ENCODE measurements at places on chromosomes 1 and 21.

- DNase-seq = no peak
Observed at GRCh38 chr1:184352776-184353175, 34.1 kb upstream of the C1orf21 start.

GRCh38 chr1:99726818-99727217 is 39.6 kb downstream of the FRRS1 start:
- no peak for DNase-seq

- no peak for DNase-seq
Observed at GRCh38 chr1:13950637-13951036, 250.6 kb downstream of the PRDM2 start.

DNA sequence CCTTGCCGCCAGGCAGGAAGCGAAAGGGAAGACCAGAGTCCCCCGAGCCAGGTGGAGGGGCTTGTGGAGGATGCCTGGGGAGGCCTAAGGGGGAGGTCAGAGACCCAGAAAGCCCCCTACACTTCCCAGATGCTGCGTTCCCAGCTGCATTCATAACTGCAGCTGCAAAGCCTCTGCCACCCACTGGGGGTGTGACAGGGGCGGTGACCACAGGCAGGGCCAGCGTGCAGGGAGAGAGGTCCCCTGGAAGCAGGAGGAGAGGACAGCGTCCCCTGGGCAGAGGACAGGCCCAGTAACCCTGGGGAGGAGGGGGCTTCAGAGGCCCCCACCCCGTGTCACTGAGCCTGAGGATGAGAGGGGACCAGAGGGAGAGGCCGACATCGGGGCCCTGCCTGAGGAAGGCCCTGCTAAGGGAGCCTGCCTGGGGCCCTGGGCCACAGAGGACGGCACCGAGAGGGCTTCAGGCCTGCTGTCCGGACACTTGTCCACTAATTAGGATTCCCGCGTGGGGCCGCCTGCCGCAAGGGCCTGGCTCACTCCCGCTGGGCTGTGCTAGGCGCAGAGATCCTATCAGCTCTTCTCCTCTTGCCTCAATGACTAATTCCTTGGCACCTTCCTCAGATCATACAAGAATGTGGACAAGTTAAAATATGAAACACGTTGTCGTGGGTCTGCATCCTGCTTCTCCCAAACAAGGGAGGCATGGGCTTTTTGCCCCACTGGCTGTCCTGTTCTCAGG is 49.1 kb upstream of the CCDC27 start:
- peak; percentile 12 for DNase-seq

GRCh38 chr21:36636016-36636415 is 62.9 kb upstream of the SIM2 start:
- DNase-seq = no peak

- DNase-seq = no peak
Observed at GRCh38 chr1:89863165-89863830, 42.5 kb downstream of the LRRC8D start.

- no peak for DNase-seq
Observed at GRCh38 chr1:23471473-23472075, 12.4 kb downstream of the ASAP3 start.

GRCh38 chr1:6424619-6425593 is at the start of gene ESPN:
TSS of gene ESPN (plus strand) at chr1:6424776. CDS start at chr1:6424956, 180 bp downstream.
- no peak for DNase-seq

GRCh38 chr1:228347181-228347580 is 59.5 kb downstream of the TRIM11 start:
- DNase-seq = no peak

- no peak for DNase-seq
Observed at GRCh38 chr1:211892577-211892976, 62.0 kb upstream of the LPGAT1 start.

DNA sequence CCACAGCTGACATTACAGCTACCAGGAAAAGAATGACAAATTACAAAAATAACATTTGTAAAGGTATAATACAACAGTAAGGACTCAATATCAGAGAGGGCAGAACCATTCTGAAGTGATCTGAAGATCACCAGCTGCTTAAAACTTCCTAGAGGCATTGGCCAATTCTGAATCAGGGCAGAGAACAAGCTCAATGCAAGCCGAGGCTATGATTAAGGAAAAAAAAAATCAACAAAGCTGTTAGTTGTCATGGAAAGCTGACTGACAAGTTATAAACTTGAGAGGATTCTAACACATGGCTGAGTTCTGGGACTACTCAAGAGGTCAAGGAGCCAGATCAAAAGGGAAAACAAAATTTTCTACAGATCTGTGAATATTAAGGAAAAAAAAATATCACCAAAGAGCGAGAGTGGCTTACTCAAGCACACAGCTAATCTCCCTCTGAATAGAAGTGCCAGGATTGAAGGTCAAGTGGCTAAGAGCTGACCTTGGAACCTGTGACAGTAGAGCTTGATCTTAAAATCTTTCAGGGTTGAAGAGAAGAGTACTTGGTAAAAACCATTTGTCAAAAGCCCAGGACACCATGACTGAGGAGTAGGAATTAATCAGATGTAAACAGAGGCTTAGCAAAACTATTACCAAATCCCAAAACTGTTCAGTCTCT is 383.4 kb downstream of the USP25 start:
- no peak for DNase-seq

DNA sequence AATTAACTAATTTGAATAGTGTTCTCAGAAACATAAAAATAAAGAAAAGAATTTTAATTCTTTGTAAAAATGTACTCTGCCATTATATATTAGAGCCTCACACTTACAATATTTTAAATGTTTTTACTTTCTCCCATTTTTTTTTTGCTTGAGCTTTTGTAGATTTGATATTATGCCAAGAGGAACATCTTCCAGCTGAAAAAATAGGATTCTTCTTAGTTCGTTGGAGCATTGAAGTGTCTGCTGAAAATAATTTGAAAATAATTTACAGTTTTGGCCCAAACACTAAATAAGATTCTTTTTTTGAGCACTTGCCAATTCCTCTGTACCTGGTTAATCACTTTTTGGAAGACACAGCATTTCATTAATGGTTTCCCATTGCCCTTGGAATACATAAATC is 175.0 kb upstream of the COL11A1 start:
- DNase-seq = no peak

DNA sequence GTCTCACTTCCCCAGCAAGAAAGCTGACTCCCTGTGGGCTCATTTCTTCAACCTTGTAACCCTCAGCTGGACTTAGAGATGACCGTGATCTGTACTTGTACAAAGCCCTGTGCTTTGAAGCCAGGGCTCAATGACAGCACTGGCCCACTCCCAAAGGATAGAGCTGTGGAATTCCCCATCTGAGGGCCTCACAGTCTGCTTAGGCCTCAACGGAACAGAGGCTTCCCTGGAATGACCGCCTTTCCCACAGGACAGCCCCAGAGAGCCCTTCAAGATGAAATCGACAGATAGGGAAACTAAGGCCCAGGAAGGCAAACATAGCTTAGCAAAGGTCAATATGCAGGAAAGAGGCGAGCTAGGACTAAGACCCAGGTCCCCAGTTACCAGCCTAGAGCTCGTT is 11.5 kb downstream of the SLC9A1 start:
- no peak for DNase-seq

- DNase-seq = peak; percentile 93
Observed at GRCh38 chr1:201888282-201889089, at the start of gene SHISA4. TSS of gene SHISA4 (plus strand) at chr1:201888898. CDS start at chr1:201888995, 97 bp downstream.

- no peak for DNase-seq
Observed at GRCh38 chr1:29544406-29544805, 308.1 kb downstream of the PTPRU start.

DNA sequence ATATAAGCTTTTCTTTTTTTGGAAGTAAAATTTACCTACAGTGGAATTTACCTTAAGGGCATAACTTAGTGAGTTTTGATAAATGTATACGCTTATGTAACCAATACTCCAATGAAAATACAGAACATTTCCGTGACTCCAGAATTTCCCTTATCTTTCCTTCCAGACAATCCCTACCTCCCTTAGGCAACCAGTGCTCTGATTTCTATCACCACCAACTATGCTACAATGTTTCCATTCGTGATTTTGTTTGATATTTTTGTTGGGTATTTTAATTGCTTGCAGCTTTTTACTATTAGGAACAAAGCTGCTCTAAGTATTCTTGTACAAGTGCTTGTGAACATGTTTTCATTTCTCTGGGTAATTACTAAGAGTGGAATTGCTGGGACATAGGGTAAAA is 14.6 kb downstream of the IFT25 start:
- no peak for DNase-seq

GRCh38 chr1:156860628-156861423 is at the start of gene NTRK1:
TSS of gene NTRK1 (plus strand) at chr1:156860865. CDS start at chr1:156860935, 70 bp downstream.
- no peak for DNase-seq

- DNase-seq = no peak
Observed at GRCh38 chr1:161719325-161719611, 2.1 kb upstream of the FCRLB start.

- no peak for DNase-seq
Observed at GRCh38 chr1:26788515-26788785, 700 bp downstream of the PIGV start.

- DNase-seq = no peak
Observed at GRCh38 chr1:116559304-116559761, 11.5 kb downstream of the CD58 start.

- no peak for DNase-seq
Observed at GRCh38 chr1:201219481-201220387, 29.1 kb downstream of the IGFN1 start.
